ENCODE measurements at places on chromosomes 1 and 21.

DNA sequence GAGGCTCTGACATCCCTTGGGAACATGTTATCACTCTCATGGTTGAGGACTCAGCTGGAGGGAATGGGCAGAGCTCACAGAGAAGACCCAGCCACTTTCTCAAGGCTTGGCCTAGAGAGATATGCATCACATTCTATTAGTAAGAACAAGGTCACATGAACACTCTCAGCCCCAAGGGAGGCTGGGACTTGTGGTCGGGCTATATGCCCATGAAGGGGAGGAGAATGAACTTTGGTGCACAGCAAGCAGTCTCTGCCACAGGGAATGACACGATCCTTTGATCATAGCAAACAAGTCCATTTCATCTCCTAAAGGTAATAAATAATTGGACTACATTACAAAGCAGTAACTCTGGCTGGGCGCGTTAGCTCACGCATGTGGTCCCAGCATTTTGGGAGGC, 105.7 kb downstream of the SYF2 start:
- no peak for DNase-seq

DNA sequence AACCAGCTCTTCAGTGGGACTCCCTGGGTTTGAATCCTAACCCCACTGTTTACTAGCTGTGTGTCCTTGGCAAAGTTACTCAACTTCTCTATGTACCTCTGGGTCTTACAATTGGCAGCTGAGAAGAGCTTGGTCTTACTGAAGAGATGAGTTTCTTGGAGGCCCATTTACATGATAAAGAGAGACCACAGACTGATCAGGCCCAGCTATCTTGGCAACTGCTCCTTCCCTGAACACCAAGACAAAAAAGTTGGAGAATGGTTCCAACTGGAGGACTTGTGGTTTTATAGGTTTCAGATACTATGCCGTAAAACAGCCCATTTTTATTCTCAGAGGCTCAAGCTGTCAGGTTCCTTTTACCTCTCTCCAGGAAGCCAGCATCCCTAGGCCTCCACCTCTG, 24.8 kb upstream of the CNIH3 start:
- DNase-seq = no peak

DNA sequence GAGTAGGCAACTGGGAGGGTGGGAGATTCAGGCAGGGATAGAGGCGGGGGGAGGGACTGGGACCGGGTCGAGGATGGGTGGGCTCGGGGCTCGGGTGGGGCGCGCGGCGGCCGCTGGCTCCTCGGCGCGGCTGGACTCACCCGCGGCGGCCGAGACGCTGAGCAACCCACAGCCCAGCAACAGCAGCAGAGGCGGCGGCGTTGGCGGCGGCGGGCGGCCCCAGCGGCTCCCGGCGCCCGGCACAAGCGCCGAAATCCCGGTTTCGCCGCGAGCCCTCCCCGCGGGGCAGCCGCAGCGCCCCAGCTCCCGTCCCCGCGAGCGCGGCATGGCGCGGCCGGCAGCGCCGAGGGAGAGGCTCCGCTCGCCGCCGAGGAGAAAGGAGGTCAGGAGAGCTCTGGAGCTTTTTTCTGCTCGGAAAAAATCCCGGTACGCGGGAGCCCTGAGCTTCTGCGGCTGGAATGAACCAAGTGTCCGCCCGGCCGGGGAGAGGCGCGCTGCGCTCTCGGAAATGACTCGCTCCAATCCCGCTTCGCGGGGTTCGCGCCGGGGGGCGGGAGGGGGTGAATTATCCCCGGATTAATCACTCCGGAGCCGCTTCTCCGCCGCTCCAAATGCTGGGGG, at the start of gene CSMD2:
Gene CSMD2, minus strand, starts transcription at position 460 of the 621 bp plus-strand sequence. Its CDS starts 133 bp downstream, at position 327.
- no peak for DNase-seq

DNA sequence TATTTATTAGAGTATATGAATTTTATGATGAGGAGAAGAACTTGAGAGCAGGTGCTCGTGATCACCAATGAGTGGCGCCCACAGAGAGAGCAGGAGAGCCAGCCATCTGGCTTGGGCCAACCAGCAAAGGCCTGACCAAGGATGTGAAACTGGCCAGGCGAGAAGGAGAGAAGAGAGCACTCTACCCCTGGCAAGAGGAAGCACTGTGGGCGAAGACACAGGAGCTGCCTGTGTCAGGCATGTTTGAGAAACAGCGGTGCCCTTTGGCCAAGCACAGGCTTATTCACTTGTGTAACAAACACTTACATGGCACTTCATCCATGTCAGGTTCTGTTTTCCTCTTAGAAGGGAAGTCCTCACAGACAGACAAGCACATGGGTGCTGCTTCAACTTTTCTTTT, 4.2 kb upstream of the SIPA1L2 start:
- DNase-seq = no peak

- no peak for DNase-seq
These were observed 301 bp upstream of the NUDT17 start for GRCh38 chr1:145845144-145845513.

Data from GM06990 (cell line).